Activated T-helper 2 cell treated with anti-CD3 and anti-CD28 coated beads, Interferon-gamma antibody, Interleukin-2, Interleukin-4, amounts not matched to agents 10 μg/mL and 5 μg/mL and 100 μg/mL, durations not matched to agents 14 hours and 24 hours and 36 hours (primary cell): ENCODE measurements at places on chromosomes 6 and 20.

DNA sequence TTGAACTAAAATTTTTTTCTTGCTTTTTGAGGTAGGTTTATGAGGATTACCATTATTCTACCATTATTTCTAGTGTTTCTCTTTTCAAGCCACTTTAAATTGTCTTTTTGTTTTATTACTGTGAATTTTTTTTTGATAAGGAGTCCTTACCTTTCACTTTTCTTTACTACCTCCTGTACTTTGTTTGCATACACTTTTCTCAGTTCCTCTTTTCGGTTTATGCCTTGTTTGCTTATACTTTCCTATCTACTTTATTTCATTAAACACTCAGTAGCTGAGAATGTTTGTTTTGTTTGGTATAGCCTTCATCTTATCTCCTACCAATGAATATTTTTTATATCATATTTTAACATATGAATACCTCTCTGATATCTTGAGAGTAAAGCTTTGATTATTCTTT, 147.9 kb downstream of the TFAP2B start:
- no peak overlapping the region for H3K4me3 ChIP-seq
- H3K4me1 ChIP-seq = no peaks in the 10 kb centered on the region
- DNase-seq = no peak
- no peak overlapping the region for H3K27ac ChIP-seq

GRCh38 chr6:48835421-48835958, 627.6 kb downstream of the MMUT start:
- H3K4me3 ChIP-seq = no peak overlapping the region
- DNase-seq = no peak
- no peaks in the 10 kb centered on the region for H3K27me3 ChIP-seq
- H3K4me1 ChIP-seq = peaks cover 2% of the 10 kb centered on the region
- no peaks in the 10 kb centered on the region for H3K36me3 ChIP-seq

DNA sequence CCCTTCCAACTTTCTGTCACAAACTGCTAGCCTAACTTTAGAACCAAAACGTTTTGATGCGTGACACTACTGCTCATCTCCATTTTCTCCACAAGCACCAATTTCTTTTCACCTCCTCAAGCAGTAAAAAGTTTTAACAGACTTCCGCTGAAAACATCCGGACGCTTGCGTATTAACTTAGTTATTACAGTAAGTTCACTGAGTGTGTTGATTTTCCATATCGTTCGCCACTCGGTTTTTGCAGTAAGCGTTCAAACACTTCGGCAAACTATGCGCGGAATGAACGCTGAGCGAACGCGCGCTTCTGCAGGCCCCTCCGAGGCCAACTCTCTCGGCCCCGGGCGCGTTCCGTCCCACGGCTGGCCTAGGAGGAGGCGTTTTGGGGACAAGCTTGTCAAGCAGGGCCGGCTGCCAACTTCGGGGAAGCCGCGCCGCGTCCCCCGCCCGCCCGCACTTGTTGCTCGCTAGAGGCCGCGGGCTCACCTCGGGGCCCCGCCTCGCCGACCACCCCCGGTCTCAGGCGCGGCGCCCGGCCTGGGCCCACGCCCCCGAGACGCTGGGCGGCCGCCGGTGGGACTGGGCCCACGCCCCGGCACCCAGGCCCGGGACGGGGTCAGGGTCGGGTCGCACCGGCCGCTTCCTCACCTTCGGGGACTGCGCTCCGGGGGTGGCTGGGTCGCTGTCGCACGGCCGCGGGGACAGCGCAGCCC, 945 bp downstream of the PHF10 start:
- peaks cover 31% of the 10 kb centered on the region for H3K36me3 ChIP-seq
- H3K27me3 ChIP-seq = peaks cover 2% of the 10 kb centered on the region
- peak overlapping the region; percentile 97 for H3K4me3 ChIP-seq
- DNase-seq = peak; percentile 59
- peaks cover 38% of the 10 kb centered on the region for H3K4me1 ChIP-seq
- H3K27ac ChIP-seq = peak overlapping the region; percentile 97

GRCh38 chr6:130412556-130413290, 46.9 kb downstream of the TMEM200A start:
- H3K4me3 ChIP-seq = no peak overlapping the region
- no peaks in the 10 kb centered on the region for H3K4me1 ChIP-seq
- H3K36me3 ChIP-seq = no peaks in the 10 kb centered on the region
- no peak for DNase-seq
- no peak overlapping the region for H3K27ac ChIP-seq

DNA sequence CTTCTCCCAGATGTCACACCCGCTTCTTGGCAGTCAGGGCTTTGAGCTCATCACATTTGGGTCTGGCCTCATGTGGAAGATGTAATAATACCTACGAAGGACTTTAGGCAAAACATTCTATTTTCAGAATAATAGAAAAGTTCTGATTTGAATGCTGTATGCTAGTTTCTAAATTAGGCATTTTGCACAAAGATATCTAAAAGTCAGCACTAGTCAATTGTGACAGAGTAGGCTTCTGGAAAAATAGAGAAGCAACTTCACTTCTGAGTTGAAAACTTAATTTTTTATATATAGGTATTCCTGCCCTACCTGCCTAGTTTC, 38.3 kb upstream of the CD2AP start:
- no peak overlapping the region for H3K27ac ChIP-seq
- no peaks in the 10 kb centered on the region for H3K36me3 ChIP-seq
- no peak overlapping the region for H3K4me3 ChIP-seq
- H3K4me1 ChIP-seq = no peaks in the 10 kb centered on the region
- DNase-seq = no peak

GRCh38 chr6:36608788-36609563, 14.8 kb downstream of the SRSF3 start:
- H3K4me3 ChIP-seq = no peak overlapping the region
- peaks cover 29% of the 10 kb centered on the region for H3K4me1 ChIP-seq
- peak overlapping the region; percentile 33 for H3K27ac ChIP-seq
- no peak for DNase-seq
- peaks cover 88% of the 10 kb centered on the region for H3K36me3 ChIP-seq

- no peaks in the 10 kb centered on the region for H3K27me3 ChIP-seq
- H3K4me1 ChIP-seq = no peaks in the 10 kb centered on the region
- H3K4me3 ChIP-seq = no peak overlapping the region
- H3K27ac ChIP-seq = no peak overlapping the region
These were observed 38.0 kb downstream of the BFSP1 start for GRCh38 chr20:17493173-17493572.

DNA sequence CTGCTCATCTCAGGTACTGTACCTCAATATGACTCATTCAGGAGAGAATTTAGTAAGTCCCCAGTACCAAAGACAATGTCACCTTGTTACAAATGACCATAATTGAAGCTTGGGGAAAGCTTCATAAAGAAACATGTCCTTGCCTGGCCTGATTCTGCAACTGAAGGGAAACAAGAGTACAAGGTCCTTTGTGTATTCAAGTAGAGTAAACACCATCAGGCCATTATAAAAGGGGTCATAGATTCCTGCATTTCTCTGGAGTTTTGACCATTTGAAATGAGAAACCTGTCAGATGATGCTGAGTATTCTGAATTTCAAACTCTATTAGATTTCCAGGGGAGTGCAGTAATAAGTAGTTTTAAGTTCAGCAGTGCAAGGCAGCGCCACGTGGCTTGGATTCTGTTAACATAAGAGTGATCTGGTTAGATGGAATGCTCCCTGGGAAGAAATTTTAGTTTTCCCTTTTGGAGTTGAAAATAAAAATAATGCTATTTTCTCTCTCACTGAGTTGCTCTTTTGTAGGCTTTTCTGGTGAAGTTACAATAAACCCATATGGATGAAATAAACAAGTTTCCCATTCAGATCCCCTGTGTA, 1054.3 kb downstream of the EPHA7 start:
- no peaks in the 10 kb centered on the region for H3K4me1 ChIP-seq
- H3K27me3 ChIP-seq = no peaks in the 10 kb centered on the region
- H3K27ac ChIP-seq = no peak overlapping the region
- no peaks in the 10 kb centered on the region for H3K36me3 ChIP-seq

GRCh38 chr6:95417856-95418255, 159.5 kb upstream of the MANEA start:
- no peak for DNase-seq
- no peak overlapping the region for H3K27ac ChIP-seq
- H3K4me1 ChIP-seq = no peaks in the 10 kb centered on the region

DNA sequence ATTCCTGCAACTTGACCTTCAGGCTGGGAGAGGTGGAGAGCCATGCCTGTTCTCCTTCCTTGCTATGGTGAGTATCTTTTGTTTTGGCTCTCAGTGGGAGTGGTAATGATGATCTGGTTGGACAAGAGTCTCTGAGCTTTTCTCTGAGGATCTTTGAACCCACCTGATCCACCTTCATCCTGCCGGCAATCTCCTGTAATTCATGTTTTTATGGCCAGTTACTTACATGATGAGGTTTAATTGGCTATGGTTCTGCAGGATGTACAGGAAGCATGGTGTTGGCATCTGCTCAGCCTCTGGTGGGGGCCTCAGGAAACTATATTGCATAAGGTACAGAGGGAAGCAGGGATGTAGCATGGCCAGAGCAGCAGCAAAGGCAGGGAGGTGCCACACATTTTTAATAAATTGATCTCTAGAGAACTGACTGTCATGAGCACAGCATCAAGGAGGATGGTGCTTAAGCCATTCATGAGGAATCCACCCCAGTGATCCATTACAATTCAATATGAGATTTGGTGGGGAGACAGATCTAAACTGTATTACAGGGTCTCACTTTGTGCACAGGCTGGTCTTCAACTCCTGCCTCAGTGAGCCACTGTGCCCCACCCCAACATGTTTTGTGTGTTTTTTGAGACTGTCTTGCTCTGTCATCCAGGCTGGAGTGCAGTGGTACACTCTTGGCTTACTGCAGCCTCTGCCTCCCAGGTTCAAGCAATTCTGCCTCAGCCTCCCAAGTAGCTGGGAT, 10.0 kb downstream of the HSPA1B start:
- H3K36me3 ChIP-seq = peaks cover 73% of the 10 kb centered on the region
- H3K27me3 ChIP-seq = no peaks in the 10 kb centered on the region
- peak overlapping the region; percentile 97 for H3K27ac ChIP-seq
- H3K4me3 ChIP-seq = peak overlapping the region; percentile 87
- H3K4me1 ChIP-seq = peaks cover 31% of the 10 kb centered on the region
- DNase-seq = no peak

GRCh38 chr6:151959086-151959485, 151.6 kb downstream of the ESR1 start:
- no peak for DNase-seq
- H3K27me3 ChIP-seq = peaks cover 31% of the 10 kb centered on the region
- H3K36me3 ChIP-seq = no peaks in the 10 kb centered on the region
- no peak overlapping the region for H3K4me3 ChIP-seq

DNA sequence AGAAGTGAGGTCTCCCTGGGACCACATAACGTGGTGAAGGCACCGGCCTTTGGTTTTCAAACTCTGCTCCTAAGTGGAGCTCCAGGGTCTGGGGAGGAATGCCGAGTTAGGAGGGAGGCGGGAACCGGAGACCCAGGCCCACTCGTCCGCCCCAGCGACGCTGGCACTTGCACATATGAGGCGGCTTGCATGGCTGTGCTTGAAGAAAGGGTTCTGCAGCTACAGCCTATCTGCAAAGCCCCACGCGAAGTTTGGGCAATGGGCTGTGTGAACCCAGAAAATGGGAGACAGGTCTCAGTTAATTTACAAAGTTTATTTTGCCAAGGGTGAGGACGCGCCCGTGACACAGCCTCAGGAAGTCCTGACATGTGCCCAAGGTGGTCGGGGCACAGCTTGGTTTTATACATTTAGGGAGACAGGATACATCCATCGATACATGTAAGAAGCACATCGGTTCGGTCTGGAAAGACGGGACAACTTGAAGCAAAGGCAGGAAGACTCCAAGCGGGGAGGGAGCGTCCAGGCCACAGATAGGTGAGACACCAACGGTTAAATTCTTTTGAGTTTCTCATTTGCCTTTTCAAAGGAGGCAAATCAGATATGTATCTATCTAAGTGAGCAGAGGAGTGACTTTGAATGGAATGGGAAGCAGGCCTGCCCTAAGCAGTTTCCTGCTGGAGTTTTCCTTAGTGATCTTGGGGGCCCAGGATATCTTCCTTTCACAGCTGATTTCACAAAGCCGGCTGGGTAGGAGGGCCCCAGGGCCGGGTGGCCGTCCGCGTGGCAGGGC, 782 bp upstream of the PCMTD2 start:
- H3K27me3 ChIP-seq = peaks cover 20% of the 10 kb centered on the region
- peak overlapping the region; percentile 69 for H3K27ac ChIP-seq
- H3K4me1 ChIP-seq = peaks cover 33% of the 10 kb centered on the region
- peaks cover 6% of the 10 kb centered on the region for H3K36me3 ChIP-seq
- no peak for DNase-seq

GRCh38 chr20:5973172-5973571, 22.7 kb downstream of the MCM8 start:
- peaks cover 43% of the 10 kb centered on the region for H3K36me3 ChIP-seq
- H3K4me1 ChIP-seq = no peaks in the 10 kb centered on the region
- no peak overlapping the region for H3K27ac ChIP-seq

- DNase-seq = peak; percentile 61
- H3K4me3 ChIP-seq = peak within 1 kb of the TSS; percentile 90
These were observed at the start of gene TXNDC5 for GRCh38 chr6:7910654-7911344. Gene TXNDC5 (minus strand): TSS chr6:7910788. CDS start chr6:7910776, 12 bp downstream.

DNA sequence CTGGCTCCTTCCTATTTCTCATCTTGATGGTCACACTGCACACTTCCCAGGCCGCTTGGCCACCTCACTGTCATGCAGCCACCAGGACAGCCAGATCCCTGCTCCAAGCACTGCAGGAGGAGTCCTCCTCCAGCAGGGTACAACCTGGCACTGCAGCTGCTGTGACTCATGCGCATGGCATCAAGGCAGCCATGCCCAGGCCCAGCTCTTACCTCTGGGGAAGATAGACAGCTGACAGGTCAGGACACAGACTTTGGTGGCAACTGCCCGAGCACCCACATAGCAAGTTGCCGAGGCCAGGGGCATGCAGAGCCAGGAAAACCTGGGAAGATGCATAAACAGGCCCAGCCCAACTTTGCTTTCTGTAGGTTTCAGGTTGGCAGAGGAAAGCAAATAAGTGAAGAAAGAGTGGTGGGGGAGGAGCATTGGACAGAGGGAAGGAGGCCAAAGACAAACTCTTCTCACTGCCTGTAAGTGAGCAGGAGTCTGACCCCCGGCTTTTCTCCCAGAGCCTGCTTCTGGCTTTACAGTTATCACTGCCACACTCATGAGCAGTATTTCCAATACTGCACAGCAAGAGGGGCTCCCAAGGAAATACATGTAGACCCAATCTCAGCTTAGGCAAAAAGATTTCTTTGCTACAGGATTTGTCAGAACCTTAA, 38.8 kb downstream of the SLC22A3 start:
- no peak overlapping the region for H3K27ac ChIP-seq
- no peaks in the 10 kb centered on the region for H3K4me1 ChIP-seq
- H3K27me3 ChIP-seq = peaks cover 9% of the 10 kb centered on the region

DNA sequence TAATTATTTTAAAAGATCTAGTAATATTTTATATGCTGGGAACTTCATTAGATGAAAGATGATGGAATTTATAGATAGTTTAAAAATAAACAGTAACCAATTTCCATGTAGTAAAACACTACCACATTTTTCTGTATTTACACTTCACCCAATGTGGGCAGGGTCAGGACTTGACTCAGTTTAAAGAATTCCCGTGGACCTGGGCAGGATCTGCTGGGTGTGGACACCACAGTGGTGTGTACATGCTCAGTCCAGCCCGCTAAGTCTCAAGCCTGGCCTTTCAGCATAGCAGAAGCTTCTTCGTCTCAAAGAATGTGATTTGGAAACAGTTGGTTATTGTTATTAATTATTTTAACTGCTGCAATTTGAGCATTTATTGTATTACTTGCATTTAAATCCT, 364.2 kb downstream of the SYNE1 start:
- DNase-seq = no peak
- H3K27ac ChIP-seq = no peak overlapping the region
- H3K4me3 ChIP-seq = no peak overlapping the region
